Activated naive CD4-positive, alpha-beta T cell treated with anti-CD3 and anti-CD28 coated beads, Interleukin-2, amount 10 ng/mL, durations not matched to agents 5 hours and 36 hours (primary cell): ENCODE measurements at places on chromosomes 6 and 20. TPM values are rescaled to one million over a fixed set of nuclear protein-coding genes. Genes with fewer than 3 reads are reported as not detected.

The OR12D3 gene
- total RNA-seq = not detected

The GINS1 gene
- total RNA-seq = 17.4 TPM

The LPA gene
- not detected for total RNA-seq

The TPD52L1 gene
- total RNA-seq = 0.33 TPM

The SNX9 gene
- 20.4 TPM for total RNA-seq

The SLC22A1 gene
- 0.60 TPM for total RNA-seq

The IPCEF1 gene
- 20.0 TPM for total RNA-seq

The OLIG3 gene
- total RNA-seq = not detected

The TREML2 gene
- total RNA-seq = 35.3 TPM

The TBX18 gene
- not detected for total RNA-seq

The WFDC2 gene
- not detected for total RNA-seq

The TCP11 gene
- total RNA-seq = not detected

The STMND1 gene
- not detected for total RNA-seq

The VTA1 gene
- 40.5 TPM for total RNA-seq

The CFAP206 gene
- total RNA-seq = not detected

The FAM83C gene
- not detected for total RNA-seq

The SYCP2L gene
- not detected for total RNA-seq
